AML-193 (cell line): ENCODE measurements at places on chromosomes 2 and 18.
A peak's percentile ranks its signal among the peaks of the same experiment; 100 is the strongest.

- DNase-seq: no peak
These were observed 1509.0 kb downstream of the LRP1B start for GRCh38 chr2:140621583-140622362.

DNA sequence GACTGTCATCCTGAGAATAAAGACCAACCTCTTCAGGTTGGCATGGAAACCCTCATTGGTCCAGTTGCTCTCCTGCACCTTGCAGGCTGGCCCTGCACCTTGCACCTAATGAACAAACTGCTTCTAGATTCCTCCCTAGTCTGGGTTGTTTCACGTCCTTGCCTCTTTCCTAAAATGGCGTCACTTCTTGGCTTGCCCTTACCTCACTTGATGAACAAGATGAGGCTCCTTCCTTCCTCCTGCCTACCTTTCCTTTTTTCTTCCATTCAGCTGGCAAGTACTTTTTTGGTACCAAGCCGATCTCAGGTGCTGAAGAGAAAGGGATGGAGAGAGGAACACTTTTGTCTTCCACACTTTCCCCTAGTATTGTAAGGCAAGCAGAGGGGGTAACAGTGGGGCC is 74.5 kb downstream of the MYCN start:
- no peak for DNase-seq

GRCh38 chr2:20532634-20533437 is 86.0 kb downstream of the RHOB start:
- no peak for DNase-seq

- no peak for DNase-seq
These were observed 1047.8 kb downstream of the SOCS6 start for GRCh38 chr18:71336576-71337210.

GRCh38 chr2:231337807-231338759 is 57.4 kb upstream of the B3GNT7 start:
- no peak for DNase-seq

- DNase-seq: no peak
These were observed 8.7 kb upstream of the DSG2 start for GRCh38 chr18:31489311-31489710.

DNA sequence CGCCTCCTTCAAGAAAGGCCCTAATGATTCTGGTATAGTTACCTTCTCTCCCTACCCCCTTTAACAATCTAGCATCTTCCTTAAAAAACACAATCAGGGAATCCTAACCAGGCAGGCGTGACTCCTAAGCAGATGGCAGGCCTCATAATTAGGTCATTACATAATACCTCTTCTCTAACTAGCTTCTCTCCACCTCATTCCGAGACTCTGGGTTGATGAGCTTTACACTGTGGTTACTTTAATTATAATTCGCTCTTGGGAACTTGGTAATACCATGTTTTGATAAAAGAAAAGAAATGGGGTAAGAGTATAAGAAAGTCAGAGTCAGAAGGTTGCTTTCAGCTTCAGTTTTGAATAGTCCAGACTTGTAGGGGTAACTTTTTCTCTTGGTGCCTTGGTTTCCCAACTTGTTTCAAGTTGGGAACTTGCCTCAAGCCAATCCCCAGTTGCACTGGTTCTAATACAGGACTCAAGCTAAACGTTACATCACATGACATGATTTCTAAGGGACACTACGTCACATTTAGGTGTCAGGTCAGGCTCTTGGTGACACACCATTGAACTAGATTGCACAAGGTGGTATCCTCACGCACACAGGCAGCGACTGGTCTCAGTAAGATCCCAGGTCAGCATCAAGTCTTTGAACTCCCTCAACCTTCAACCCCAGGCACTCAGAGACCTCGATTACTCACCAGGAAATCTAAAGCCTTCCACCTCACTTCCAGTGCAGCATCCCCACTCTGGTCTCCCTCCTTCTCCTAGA is 59.2 kb downstream of the AAK1 start:
- DNase-seq: no peak

DNA sequence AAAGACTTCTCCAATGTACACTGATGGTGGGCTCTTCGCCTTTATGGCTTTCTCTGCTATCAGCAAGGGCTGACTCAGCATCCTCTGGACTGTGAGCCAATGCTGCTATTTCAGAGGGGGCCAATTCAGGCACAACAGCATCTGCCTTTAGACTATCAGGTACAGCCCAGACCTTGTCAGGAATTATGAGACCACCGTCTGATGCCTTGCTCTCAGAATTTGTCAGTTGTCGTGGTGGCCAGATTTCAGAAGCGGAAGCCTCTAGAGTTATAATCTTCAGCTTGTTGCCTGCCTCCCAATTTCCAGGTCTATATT is 92.7 kb downstream of the ALPK2 start:
- DNase-seq: no peak

GRCh38 chr2:169393068-169393590 is 30.8 kb upstream of the LRP2 start:
- DNase-seq: no peak

- DNase-seq: no peak
These were observed 98.7 kb downstream of the MARCO start for GRCh38 chr2:119040730-119041129.

DNA sequence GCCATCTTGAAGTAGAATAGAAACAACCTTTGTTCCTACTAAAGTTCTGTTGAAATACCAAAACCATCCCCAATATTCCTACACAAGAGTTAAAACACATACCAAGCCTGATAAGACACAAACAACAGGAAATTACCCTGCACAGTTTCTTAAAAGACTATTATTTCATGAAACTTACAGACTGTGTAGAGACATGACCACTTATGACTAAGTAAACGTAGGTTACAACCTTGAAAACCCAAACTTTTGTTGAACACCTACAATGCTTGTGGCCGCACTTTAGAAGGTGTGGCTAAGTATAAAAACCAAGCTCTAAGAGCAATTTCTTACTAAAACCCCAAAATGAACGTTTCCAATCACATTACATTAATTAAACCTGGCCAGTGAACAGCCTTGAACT is 2.0 kb downstream of the SMAD2 start:
- DNase-seq: no peak

DNA sequence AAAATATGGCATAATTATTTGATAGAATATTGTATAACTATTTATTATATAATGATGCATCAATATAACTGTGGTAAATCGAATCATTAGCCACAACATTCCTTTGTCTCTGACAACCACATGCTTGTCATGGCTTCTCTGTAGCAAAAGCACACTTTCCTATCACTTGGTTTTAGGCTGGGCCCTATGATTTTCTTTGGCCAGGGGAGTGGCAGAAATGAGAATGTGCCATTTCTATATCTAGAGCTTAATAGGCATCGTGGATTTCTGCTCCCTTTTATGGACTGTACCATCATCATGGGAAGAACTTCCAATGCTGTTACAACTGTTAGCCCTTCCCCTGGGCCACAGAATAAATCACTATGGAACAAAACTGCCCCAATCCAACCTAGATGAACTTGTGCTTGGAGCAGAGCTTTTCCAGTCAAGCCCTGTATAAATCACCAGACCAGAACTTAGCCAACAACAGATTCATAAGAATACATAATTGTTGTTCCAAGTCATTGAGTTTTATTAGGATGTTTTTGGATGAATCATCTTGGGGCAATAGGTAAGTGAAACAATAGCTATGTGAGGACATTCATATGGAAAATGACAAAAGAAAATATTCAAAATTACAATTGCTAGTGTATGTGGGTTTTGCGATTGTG is 715.8 kb downstream of the ERBB4 start:
- no peak for DNase-seq

DNA sequence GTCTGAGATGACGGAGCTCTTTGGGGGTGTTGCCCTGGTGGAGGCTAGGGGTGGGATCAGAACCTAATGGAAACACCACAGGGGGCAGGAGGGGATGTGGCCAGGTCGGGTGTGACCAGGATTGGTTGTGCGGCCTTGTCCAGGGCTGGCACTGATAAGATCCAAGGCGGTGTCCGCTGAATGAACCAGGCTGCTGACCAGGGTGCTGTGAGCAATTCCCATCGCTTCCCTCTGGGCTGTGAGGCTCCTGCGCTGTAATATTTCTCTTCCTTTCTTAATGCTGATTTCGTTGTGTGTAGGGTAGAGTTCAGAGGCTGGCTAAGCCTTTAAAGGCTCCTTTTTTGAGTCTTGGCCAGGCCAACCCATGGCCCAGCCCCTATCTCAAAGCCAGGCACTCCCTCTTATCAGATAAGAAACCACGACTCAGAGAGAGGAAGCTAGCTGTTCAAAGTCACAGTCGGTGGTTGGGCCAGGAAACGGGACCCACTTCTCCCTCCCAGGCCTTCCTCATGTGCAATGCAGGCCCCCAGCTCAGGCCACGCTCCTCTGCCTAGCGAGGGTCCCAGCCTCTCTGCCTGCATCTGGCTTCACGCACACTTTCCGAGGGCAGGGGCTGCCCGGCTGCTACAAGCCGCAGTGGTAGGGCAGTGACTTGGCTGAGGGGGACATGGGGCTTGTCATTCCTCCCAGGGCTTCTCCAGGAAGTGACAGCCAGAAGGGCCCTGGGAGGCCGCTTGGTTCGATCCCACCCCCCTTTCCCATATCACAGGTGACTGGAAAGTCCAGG is 26.0 kb upstream of the FOSL2 start:
- DNase-seq: peak; percentile 67

DNA sequence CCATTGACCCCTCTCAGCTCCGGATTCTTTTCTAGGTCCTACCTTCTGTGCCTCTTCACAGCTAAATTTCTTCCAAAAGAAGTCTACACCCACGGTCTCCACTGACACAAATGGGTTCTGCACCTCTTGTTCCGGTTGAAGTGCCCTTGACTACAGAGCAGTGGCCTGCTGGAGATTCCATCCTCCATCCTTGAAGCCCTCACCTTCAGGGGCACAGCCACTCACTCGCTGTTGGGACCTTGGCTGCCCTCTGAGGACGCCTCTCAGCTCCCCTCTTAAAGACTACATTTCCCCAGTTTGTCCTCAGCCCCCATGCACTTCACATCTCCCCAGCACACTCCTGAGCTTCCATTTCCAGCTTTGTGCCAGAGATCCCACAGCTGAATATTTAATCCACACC is 226.3 kb downstream of the ATAD2B start:
- DNase-seq: no peak

- no peak for DNase-seq
These were observed 10.1 kb upstream of the SULT1C4 start for GRCh38 chr2:108367561-108368175.

DNA sequence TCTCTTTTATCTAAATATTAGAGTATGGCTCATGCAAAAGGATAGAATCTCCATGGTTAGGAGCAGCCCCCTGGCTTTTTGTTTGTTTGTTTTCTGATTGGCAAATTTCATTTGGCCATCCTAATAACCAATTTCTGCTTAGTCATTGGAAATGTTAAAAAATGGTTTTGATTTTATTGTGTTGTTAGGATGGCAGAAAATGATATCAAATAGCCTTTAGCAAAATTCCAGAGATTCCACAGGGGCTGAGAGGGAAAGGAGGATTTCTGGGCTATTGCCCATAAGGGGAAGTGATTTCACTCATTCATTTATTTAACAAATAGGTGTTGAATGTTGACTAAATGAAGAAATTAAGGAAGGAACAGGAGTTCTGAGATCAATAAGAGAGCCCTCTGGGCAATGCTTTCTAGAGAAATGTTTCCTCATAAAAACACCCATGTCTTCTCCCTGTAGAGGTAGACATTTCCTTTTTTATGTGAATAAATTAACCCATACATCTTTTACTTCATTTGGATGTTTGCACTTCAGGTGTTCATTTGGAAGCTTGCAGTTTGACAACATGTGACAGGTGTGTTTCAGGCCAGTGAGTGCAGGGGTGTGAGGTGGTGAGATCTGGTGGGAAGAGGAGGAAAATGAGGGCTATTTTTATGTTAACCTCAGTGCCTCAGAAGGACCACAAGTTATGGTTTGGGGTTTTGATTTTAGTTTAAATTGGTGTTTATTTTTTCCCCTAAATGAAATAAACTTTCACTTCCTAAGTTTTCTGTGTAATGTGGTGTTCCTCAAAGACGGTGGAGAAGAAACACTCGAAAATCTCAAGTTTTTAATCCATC is 61.7 kb upstream of the EPC2 start:
- no peak for DNase-seq

DNA sequence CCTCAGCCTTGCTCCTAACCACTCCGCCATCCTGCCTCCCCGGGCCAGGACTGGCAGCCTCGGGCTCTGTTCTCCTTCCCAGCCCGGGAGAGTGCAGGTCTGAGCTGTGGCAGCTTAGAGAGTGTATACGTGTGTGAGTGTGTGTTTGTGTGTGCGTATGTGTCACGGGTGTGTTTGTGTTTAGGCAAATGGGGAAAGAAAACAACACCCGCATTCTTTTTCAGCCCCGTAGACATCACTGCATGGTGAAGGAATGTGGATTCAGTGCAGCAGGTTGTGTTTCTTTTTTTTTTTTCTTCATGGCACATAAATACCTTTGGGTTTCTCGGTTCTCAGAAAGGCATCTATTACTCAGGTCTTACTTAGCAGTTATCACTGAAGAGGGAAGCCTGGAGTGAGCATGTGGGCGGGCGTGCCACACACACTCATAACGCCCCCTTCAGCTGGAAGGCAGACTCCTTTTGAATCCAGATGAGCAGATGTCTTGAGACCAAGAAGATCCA is 44.2 kb downstream of the GLI2 start:
- no peak for DNase-seq

DNA sequence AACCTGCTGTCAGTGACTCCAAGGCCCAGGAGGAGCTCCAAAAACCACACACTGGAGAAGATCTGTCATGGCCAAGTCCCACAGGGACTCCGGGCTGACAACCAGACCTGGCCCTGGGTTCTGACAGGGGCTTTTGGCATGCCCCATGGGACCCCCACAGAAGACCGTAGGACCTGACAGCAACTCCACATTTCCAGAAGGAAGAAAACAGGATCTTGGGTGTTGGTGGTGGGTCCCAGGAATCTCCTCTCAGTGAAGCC is 275.9 kb upstream of the HS6ST1 start:
- no peak for DNase-seq

DNA sequence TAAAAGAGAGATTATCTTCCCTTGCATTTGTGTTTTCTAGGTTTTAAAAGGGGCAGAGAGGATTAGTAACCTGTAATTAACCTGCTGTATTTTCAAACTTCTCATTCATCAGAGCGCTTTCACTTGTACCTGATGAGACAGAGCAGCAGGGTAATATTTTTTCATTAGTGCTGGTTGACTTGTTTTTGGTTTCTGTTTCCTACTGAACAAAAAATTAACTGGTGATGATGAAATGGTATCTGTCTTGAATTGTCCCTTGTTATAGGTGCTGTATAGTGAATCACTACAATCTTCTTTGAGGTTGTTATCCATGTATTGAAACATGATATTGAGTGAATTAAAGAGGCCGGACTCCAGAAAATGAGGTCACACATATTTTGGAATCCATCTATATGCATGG is 37.9 kb downstream of the CDH20 start:
- no peak for DNase-seq

DNA sequence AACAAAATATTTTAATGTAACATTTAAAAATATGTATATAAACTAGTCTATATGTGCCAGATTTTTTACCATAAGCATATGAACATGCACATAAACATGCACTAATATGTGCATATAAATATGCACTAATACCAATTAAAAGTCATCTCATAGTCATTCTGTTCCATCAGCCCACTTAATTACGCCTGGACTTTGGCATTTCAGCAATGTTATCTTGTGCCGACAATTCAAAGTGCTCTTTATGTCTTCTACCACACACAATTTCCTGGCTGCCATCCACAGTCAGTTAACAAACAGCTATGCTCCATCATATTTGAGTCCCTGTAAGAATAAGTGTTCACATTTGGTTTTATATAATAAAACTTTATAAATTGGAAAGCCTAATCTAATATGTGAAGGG is 92.6 kb upstream of the TSPYL6 start:
- DNase-seq: no peak

- DNase-seq: no peak
These were observed 72.5 kb upstream of the HDAC4 start for GRCh38 chr2:239473211-239473805.

- DNase-seq: no peak
These were observed 153.1 kb downstream of the TTC27 start for GRCh38 chr2:32780961-32781360.

GRCh38 chr2:172039011-172039704 is 39.4 kb downstream of the METAP1D start:
- no peak for DNase-seq
